Stimulated activated CD4-positive, alpha-beta T cell treated with anti-CD3 and anti-CD28 coated beads, Interleukin-4, amount 100 ng/mL, for 48 hours (primary cell): ENCODE measurements at places on chromosomes 13 and 19.
A peak's percentile ranks its signal among the peaks of the same experiment; 100 is the strongest.

- DNase-seq = no peak
Observed at GRCh38 chr13:27037571-27037970, 134.0 kb downstream of the USP12 start.

- no peak for DNase-seq
Observed at GRCh38 chr13:28678809-28679208, 19.9 kb downstream of the POMP start.

DNA sequence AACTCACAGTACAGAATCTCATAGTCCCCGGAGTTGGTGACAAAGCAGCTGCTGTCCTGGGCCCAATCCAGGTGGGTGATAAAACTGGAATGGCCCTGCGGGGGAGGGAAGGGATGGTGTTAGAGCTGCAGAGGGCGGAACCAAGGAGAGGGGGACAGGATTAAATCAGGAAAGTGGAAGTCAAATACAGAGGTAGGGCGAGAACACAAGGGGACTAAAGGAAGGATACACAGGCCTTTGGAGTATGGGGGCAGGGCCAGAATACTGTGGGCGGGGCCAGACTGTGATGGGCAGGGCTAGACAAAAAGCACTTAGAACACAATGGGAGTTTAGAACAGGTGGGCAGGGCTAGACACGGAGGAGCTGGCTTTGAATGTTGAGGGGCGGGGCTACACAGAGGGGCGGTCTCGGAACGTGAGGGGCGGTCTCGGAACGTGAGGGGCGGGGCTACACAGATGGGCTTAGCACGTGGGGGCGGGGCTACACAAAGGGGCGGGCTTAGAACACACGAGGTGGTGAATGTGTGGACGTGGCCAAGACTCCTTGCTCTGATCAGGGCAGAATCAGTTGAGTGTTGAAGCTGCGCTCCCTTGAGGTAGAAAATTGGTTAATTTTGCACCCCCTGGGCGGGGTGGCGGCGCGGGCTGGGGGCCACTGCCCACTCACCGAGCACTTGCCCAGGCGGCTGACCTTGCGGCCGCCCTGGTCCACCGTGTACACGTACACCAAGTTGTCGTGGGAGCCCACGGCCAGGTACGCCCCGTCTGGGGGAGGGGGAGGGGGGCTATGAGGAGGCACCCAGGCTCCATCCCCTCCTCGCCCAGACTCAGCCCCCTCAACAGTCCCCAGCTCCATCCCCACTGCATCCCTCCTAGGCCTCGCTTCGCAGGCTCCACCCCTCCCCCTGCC lies 14.0 kb upstream of the GPR4 start:
- DNase-seq = peak; percentile 87

DNA sequence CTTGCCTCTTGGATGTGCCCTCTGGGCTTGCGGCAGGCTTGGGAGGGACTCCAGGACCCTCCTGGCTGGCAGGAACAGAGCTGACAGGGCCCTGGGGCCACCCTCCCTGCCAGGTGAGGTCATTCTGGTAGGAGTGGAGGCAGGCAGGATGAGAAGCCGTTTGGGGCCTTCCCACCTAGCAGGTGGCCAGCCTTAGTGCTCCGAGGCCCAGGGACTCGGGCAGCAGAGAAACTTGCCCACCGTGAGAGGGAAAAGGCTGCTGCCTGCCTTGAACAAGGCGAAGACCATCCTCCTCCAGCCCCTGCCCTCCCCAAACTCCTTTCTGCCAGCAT lies 8.5 kb downstream of the RFX1 start:
- no peak for DNase-seq

GRCh38 chr19:38538386-38538785 lies 79.4 kb downstream of the MAP4K1 start:
- DNase-seq = no peak

DNA sequence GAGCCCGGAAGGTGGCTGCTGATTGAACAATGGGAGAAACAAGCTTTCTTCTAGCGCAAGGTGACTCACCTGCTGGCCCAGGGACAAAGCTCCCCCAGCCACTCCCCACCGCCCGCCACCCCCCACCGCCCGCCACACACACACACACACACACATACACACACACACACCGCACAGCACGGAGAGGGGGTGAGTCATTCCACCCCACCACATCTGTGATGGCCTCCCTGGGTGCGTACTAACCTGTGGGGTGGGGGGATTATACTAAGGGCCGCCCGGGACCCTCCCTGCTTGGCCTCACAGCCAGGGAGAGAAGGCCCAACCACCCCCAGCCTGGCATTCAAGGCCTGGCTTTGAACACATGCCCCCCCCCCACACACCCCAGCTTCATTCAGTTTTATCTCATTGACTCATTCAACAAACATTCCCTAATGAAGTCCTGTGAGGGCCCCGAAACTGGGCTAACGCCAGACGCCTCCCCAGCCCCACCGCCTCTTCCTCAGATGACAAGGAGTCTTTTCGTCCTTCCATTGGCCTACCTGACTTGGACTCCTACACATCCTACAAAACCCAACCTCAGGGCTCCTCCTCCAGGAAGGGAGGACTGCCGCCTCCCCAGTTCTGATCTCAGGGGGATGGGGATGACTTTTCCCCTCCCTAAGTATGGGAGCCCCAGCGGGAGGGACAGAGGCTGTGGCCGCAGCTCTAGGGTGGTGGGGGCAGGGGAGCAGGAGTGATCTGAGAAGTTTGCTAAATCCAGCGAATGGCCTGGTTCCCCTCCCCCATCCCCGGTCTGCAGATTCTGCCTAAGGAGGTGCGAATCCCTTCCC lies 5.8 kb upstream of the ONECUT3 start:
- DNase-seq = peak; percentile 45

- DNase-seq = no peak
Observed at GRCh38 chr19:28359431-28360414, 853.2 kb downstream of the UQCRFS1 start.

- DNase-seq = no peak
Observed at GRCh38 chr19:17097593-17098126, 22.1 kb downstream of the MYO9B start.

DNA sequence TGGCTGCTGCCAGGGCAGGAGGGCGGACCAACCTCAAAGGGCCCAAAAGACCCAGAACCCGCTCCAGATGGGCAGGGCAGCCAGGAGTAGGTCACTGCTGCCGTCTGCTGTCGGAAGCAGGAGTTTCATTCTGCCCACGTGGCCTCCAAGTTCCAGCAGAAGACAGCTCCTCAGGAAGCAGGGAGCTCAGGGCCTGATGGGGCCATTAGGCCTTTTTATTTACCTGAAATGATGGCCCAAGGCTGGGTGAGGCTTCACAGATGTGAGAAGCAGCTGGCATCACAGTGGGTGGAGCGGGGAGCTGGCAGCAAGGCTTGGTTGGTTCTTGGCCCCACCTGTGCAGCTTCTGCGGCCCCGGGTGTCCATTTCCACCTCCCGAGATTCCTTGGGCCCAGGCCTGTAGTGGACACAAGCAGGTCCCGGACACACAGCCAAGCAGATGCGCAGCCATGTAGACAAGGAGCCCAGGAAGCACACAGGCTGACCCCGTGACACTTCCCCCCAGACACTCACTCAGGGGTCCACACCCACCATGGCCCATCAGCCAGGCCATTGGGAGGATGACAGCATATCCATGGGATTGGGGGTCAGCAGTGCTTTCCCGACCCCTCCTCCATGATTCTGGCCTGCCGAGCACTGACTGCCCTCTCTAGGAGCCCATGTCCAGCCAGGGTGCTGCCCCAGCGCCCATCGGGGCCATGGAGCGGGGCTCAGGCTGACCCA lies 26.4 kb downstream of the C13orf46 start:
- DNase-seq = no peak

GRCh38 chr13:99473515-99473914 lies 27.8 kb upstream of the TM9SF2 start:
- no peak for DNase-seq

- peak; percentile 16 for DNase-seq
Observed at GRCh38 chr19:41705393-41706174, 2.8 kb upstream of the CEACAM5 start.

DNA sequence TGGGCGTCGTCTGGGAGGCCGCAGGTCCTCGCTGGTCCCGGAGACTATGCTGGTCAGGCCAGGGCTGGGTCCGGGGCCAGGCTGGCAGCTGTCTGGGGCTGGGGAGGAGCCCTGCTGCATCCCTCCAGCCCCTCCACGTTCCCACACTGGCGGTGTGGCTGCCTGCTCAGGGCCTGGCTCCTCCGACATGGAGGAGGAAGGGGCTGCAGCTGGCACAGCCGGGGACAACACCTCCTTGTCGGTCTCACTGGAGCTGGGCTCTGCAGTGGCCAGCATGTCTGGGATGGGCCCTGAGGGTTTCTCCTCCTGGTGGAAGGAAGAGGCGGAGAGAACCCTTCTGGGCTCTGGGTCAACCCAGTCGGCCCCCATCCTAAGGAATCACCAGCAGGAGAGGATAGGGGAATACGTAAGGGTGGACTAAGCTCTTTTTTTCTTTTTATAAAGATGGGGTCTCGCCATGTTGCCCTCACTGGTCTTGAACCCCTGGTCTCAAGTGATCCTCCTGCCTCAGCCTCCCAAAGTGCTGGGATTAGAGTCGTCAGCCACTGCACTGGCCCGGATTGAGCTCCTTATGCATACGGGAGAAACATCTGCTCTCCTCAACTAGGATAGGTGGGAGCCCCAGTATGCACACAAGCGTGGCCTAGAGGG lies 806 bp downstream of the ZNF414 start:
- no peak for DNase-seq

DNA sequence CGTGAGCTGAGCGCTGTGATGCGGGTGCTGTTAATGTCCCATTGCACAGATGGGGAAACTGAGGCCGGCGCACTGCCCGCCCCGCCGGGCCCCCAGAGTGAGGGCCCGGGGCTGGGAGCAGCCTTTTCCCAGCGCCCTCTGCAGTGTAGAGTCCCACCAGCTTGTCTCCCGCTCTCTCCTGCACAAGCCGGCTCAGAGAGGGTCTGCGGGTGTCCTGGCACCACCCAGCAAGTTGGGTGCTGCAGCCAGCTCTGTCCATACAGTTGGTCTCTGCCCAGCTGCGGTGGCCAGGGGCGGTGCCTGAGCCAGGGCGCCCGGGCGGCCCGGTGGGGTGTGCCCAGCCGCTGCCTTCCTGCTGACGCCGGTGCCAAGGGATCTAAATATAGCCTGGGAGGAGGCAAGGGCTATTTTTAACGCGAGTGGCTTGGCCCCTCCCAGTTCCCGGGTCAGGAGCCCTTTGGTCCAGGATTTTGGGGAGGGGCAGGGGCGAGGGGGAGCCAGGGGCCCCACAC lies 19.3 kb downstream of the GADD45B start:
- no peak for DNase-seq

GRCh38 chr13:99334221-99334620 lies 27.0 kb upstream of the GPR183 start:
- DNase-seq = no peak

DNA sequence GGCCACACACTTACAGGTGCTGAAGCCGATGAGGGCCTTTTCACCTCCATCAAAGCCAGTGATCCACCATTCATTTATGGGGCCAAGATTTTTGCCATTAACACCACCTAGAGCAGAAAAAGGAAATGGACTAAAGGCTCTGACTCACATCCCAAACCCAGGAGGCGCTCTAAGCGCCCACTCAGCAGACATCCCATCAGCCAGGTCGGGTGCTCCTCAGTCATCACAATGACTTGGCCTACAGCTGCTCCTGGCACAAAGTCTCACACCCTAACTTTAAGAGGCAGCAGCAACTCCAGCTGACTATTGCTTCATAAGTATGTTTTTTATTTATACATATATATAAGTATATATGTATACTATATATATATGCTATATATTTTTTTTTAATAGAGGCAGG lies 36.1 kb upstream of the EIF3G start:
- DNase-seq = no peak

- DNase-seq = no peak
Observed at GRCh38 chr19:41758846-41759245, 3.5 kb downstream of the CEACAM6 start.

GRCh38 chr19:49565261-49565660 lies 15.1 kb downstream of the NOSIP start:
- DNase-seq = no peak

DNA sequence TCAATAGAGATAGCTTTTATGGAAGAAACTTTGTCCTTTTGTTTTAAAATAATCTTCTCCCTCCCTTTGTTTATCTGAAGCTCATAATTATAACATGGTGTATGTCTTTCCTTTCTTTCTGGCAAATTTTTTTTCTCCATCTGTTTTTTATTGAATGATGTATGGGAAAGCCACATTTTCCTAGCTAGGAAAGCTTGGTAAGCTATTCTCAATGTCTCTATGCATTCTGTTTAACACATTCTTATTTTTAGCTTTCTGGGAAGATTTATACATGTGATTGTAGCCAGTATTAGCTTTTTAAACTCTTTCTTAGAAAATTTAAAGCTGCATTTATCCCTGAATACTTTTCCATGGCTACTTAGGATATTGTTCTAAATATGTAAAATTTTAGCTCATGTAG lies 124.9 kb upstream of the CSNK1A1L start:
- DNase-seq = no peak

- peak; percentile 93 for DNase-seq
Observed at GRCh38 chr19:36139473-36140303, at the start of gene CAPNS1. CAPNS1 (plus strand) TSS chr19:36140066; CDS start chr19:36141012, 946 bp downstream.

DNA sequence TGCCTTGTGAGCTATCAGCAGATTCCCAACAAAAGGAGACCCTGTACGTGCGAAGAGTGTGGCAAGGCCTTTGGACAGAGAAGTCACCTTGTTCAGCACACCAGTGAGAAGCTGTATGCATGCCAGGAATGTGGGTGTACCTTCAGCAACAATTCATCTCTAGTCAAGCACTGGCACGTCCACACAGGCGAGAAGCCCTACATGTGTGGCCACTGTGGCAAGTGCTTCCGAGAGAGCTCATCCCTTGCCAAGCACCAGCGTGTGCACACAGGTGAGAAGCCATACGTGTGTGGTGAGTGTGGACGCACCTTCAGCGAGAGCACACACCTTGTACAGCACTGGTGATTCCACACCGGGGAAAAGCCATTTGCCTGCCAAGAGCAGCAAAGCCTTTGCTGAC lies 7.6 kb upstream of the ZSCAN22 start:
- DNase-seq = no peak

DNA sequence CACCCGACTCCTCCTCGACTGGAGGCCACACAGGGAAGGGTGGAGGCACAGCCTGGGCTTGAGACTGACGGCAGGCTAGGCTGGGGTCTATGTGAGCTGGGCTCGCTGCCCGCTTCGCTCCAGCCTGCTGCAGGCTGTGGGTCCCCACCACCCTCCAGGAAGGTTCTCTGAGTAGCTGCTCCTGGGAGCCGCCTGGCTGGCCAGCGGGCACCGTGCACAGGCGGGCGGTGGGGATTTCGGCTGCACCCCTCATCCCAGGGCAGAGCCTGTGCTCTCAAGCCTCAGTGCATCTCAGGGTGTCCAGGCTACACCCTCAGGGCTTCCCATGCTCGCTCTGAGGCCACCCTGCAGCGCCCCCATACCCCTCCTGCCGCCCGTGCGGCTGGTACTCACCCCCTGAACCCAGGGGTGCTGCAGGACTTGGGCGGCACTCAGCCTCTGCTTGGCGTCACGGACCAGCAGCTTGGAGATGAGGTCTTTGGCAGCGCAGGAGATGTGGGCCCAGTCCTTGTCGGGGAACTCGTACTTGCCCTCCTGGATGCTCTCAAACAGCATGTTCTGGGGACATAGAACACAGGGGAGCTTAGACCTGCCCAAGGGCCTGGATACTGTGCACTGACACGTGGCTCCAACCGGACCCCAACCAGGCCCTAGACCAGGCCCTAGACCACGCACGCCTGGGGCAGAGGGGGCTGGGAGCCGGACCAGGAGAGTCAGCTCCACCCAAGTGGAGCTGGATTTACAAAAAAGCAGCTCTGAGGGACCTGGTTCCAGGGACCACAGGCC lies 10.2 kb downstream of the MKNK2 start:
- no peak for DNase-seq
